ENCODE measurements at places on chromosomes 12 and 14.

DNA sequence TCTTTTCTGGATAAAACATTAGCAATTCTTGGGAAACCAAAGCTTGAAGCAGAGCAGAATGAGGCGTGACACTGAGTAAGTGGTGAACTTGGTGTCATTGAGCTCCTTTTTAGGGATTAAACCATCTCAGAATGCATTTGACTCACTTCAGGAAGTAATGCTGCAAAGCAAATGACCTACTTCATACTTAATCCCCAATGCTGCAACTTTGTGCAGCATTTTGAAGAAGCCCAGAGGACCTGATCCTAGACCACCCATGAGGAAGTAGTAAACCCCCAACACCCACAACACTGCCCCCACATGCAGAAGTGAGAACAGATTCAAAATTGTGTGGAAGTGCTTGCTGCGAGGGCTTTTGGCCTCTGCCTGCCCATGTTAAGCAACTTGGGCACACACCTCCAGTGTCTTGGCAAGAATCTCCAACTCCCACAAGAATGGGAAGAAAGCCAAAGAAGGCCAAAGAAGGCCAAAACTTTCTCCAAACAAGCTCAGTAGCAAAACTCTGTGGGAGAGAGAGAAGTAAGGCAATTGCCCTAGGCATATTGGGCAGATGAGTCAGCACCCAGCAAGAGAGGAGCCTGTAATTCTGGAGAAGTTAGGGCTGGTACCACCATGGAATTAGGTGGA lies 69.2 kb upstream of the ETV6 start:
- no peak for DNase-seq

DNA sequence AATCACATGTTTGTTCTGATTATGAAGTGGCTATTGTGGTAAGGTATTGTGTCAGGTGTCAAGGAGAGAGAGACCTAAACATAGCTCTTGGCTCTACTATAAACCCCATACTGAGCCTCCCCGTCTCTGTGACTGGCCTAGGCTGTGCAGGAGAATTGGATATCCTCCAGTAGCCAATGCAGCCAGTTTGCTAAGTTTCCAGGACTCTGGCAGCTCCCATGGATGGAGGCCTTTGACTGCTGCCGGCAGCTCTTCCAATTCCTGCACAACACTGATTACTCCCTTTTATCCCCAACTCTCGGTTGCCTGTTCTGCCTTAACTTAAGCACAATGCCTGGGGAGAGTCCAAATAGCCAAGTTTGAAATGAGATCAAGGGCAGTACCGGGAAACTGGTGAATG lies 59.3 kb downstream of the ABCC9 start:
- no peak for DNase-seq

- DNase-seq = no peak
Observed at GRCh38 chr12:73421832-73422231, 1115.8 kb upstream of the ATXN7L3B start.

DNA sequence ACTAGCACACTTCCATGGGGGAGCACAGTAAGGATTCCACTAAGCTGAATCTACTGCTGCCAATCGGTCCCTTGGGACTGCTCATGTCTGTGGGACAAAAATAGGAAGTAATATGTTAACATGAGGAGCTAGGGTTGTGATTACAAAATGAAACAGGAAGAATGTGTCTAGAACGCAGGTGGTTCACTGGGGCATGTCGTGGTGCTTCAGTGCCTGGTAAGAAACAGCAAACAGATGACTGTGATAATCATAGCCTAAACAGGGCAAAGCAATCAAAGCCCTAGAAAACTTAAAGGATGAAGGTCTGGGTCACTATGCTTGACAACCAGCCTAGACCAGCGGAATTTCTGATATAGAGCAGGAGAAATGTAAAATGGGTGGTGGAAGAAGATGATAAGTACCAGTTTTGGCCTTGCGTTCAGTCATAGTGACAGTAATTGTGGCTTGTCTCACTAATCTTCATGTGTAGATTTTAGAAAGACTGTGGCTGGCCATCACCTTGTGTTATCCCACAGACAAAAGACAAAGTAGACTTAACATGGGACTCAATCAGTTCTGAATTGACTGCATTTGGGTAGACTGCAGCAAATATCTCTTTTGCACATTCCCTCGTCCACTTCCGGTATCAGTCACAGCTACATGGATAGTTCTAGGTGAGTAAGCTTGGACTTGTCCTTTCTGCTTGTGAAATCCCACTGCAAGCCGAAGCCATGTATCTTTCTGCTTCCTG lies 51.4 kb downstream of the WASHC3 start:
- DNase-seq = no peak

GRCh38 chr12:12722435-12723148 lies 5.4 kb downstream of the CDKN1B start:
- DNase-seq = no peak

DNA sequence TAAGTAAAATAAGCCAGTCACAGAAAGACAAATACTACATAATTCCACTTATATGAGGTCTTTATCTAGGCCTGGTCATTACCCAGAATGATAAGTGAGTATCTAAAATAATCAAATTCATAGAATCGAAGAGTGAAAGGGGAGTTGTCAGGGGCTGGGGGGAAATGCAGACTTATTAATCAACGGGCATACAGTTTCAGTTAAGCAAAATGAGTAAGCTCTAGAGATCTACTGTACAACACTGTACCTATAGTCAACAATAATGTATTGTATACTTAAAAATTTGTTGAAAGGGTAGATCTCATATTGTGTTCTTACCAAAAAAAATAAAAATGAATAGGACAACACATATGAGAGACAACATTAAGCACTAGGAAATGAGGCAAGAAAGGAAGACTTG lies 13.3 kb downstream of the BTBD7 start:
- DNase-seq = no peak

GRCh38 chr12:7856516-7856915 lies 16.2 kb downstream of the SLC2A14 start:
- DNase-seq = no peak

DNA sequence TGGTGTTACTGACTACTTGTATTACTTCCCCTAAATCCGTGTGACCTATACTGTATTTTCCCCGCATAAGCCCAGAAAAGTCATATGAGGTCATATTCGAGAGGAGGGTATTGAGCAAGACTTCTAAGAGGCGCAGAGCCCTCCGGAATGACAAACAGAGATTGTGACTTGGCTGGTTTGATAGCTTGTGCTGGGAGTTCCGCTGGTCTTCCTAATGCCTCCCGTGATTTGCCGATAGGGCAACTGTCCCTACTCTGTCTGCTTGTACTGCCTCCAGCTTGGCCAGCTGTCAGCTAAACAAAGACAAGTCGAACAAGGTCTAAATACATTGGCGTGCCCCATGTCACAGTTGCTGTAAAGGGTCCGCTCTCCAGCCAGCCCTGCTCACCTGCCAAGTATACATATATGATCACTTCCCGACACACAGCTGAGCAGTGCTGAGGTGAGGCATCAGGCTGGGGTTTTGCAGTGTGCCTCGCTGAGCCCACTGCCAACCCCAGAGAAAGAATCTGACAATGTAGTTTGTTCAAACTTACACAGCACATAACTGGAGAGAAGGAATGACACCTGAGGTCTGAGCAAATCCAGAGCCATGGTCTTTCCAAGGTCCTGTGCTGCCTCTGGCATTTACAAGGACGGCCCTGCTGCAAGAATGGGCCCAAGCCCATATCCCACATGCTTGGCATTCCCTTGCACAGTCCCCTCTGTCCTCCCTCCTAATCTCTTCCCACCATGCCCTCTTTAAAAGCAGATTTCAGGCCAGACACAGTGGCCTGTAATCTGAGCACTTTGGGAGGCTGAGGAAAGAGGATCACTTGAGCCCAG lies 23.7 kb downstream of the LGMN start:
- no peak for DNase-seq

- no peak for DNase-seq
Observed at GRCh38 chr14:86013641-86014040, 483.7 kb downstream of the FLRT2 start.

GRCh38 chr12:48881686-48882314 lies 16.1 kb upstream of the RND1 start:
- DNase-seq = no peak

All from activated naive CD4-positive, alpha-beta T cell (primary cell).